Osteocyte (in vitro differentiated cells): ENCODE measurements at places on chromosomes 16 and 17. TPM values are rescaled to one million over a fixed set of nuclear protein-coding genes. Genes with fewer than 3 reads are reported as not detected.

GRCh38 chr16:31107465-31107867, 720 bp upstream of the BCKDK start:
- DNase-seq: no peak

DNA sequence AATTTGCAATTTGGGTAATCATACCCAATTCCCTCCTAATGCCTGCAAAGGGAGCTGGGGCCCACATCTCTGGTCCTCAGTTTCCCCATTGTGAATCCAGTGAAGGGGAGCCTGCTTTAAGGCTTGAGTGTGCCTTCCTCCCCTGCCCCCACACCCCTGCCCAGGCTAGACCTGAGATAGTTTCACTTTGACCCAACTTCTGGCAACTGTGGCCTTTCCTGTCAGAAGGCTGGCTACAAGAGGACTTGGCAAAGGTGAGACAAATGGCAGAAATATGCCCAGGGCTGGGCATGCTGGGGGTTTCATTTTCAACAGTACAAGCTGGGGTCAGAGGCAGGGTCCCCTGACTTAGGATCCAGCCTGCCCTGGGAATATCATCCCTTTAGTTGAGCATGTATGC, 10.0 kb downstream of the SOCS1 start:
- no peak for DNase-seq

DNA sequence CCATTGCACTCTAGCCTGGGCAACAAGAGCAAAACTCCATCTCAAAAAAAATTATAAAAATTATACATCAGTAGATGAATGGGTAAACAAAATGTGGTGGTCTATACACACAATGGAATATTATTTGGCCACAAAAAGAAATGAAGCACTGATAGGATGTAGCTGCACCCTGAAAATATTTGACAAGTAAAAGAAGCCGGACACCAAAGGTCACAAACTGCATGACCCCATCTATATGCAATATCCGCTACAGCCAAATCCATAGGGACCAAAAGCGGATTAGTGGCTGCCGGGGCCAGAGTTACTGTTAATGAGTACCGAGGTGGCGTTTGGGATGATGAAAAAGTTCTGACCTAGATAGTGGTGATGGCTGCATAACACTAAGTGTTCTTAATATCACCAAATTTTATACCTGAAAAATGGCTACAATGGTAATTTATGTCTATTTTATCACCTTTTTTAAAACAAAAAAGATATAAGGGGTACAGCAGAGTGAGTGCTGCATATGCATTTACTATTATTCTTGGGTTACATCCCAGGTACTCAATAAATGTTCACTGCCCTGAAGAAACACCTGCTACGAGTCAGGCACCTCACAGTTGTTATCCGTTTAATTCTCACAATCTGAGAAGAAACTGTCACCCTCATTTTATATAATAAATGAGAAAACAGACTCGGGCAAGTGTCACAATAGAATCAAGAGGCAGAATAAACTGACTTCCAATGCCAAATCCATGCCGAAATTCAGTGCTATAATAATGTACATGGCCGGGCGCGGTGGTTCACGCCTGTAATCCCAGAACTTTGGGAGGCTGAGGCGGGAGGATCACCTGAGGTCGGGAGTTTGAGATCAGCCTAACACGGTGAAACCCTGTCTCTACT, 807 bp upstream of the HBQ1 start:
- DNase-seq: no peak

DNA sequence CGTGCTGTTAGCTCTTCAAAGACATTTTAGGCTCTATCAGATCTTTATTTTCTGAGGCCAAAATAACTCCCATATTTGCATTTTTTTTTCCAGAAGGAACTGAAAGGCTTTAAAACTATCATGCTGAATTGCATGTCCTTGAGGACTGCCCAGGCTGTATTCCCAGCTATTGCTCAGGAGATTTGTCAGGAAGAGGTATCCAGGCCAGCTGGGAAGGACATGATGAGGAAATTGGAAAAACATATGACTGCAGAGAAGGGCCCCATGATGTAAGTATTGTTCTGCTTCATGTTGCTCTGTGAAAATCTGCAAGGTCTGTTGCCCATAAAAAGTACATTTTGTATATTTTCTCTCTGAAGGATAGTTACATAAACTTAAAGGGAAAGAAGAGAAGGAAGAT, 5.7 kb downstream of the CDC6 start:
- DNase-seq: no peak

Gene KRTAP2-1
- total RNA-seq: not detected in 2 replicates

Gene PERCC1
- total RNA-seq: not detected in 2 replicates
